Uterus (tissue), 4 donors: ENCODE measurements at places on chromosomes 7 and 10.

DNA sequence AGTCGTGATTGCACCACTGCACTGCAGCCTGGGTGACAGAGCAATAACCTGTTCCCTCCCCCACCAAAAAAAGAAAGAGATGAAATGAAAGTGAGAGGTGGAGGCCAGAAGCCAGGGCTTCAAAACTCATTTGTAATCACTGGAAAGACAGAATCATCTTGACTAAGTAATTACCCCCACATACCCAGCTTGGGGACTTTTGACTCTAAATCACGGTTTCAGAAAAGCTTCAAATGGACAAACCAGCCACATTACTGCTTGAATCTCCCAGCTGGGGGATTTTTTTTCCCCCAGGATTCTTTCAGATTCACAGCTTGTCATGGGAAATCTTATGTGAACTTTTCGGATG is 361.0 kb downstream of the FRMD4A start:
- H3K27ac ChIP-seq: no peak overlapping the region
- no peak for DNase-seq
- H3K27me3 ChIP-seq: no peaks in the 10 kb centered on the region
- no peaks in the 10 kb centered on the region for H3K4me1 ChIP-seq
- no peak overlapping the region for H3K4me3 ChIP-seq

GRCh38 chr10:4391683-4392082 is 434.3 kb upstream of the AKR1E2 start:
- H3K4me3 ChIP-seq: no peak overlapping the region
- no peak overlapping the region for H3K27ac ChIP-seq
- no peaks in the 10 kb centered on the region for H3K4me1 ChIP-seq
- no peak for DNase-seq
- no peaks in the 10 kb centered on the region for H3K36me3 ChIP-seq
- H3K27me3 ChIP-seq: no peaks in the 10 kb centered on the region

DNA sequence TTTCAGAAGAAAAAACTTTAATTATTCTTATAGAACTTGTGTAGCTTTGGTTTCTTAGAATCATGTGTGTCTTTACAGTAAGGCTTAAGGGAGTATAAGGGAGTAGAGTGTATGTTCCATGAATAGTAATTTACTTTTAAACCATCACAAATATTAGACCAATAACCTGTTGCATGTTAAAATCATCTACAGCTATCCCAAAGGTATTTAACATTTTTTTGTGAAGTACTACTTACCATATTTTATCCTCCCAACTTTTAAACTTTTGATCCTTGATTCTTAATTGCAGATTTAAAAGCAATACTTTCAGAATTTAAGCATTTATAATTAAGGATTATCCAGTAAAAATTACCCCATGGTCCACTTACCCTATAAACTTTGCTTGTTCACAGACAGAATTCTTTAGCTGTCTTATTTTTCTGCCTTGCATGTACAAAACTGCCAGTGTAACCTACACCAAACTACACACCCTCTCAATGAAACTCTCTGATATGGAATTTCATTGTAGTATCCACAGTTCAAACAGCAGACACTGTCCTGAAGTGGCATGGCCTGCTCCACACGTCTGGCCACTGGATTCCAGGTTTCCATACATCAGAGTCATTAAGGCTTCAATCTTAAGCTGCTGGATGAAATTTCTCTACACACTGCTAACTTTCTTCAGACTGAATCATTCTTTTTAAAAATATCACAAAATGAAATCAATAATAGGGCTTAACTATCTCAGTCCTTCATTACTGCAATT is 5.8 kb downstream of the GLI3 start:
- no peaks in the 10 kb centered on the region for H3K27me3 ChIP-seq
- no peaks in the 10 kb centered on the region for H3K36me3 ChIP-seq
- no peak for DNase-seq
- H3K27ac ChIP-seq: no peak overlapping the region
- no peak overlapping the region for H3K4me3 ChIP-seq

GRCh38 chr7:130397051-130397757 is 16.9 kb downstream of the CPA1 start:
- no peak overlapping the region for H3K27ac ChIP-seq
- H3K27me3 ChIP-seq: no peaks in the 10 kb centered on the region
- no peaks in the 10 kb centered on the region for H3K4me1 ChIP-seq
- no peak overlapping the region for H3K4me3 ChIP-seq
- H3K36me3 ChIP-seq: no peaks in the 10 kb centered on the region
- DNase-seq: no peak

- H3K27ac ChIP-seq: no peak overlapping the region
- peak overlapping the region; percentile 14 for H3K4me3 ChIP-seq
- H3K36me3 ChIP-seq: no peaks in the 10 kb centered on the region
- no peaks in the 10 kb centered on the region for H3K27me3 ChIP-seq
Observed at GRCh38 chr7:73433924-73434700, 534 bp downstream of the FZD9 start.

DNA sequence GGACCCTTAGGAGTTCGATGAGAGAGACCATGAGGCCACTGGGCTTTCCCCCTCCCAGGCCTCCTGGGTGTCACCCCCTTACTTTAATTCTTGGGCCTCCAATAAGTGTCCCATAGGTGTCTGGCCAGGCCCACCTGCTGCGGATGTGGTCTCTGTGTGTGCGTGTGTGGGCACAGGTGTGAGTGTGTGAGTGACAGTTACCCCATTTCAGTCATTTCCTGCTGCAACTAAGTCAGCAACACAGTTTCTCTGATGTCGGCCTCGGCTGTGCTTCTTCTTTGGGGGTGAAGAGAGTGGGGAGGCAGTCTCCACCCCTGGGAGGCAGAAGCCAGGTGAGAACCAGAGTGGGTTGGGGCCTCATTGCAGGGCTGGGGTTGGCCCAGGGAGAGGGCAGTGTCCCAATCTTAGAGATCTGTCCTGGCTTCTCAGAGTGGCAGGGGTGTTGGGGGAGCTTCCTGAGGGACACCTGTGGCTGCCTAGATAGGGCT is 1.5 kb downstream of the PVRIG start:
- no peaks in the 10 kb centered on the region for H3K36me3 ChIP-seq
- H3K4me1 ChIP-seq: no peaks in the 10 kb centered on the region
- H3K4me3 ChIP-seq: no peak overlapping the region
- no peaks in the 10 kb centered on the region for H3K27me3 ChIP-seq

- no peak for DNase-seq
- H3K27me3 ChIP-seq: no peaks in the 10 kb centered on the region
- H3K27ac ChIP-seq: no peak overlapping the region
- no peaks in the 10 kb centered on the region for H3K36me3 ChIP-seq
- no peaks in the 10 kb centered on the region for H3K4me1 ChIP-seq
- no peak overlapping the region for H3K4me3 ChIP-seq
Observed at GRCh38 chr10:52855546-52856325, 83.2 kb upstream of the MBL2 start.

DNA sequence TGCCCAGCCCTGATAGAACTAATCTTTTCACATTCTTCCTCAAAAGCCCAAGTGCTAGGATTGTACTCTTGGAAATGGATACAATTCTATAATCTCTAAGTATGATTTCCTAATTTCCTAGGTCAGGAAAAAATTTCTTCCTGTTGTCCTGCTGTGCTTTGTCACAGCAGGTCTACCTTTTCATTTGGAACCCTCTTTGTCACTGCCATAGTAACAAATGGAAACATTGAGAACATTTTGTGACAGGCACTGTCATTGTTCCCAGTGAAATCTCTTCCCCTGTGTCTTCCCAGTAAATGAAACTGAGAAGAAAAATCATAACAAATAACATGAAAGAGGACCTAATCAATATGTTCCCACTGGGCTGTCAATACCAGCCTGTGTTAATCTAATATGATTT is 150.9 kb upstream of the KAT6B start:
- DNase-seq: no peak
- no peaks in the 10 kb centered on the region for H3K27me3 ChIP-seq
- no peaks in the 10 kb centered on the region for H3K4me1 ChIP-seq
- no peak overlapping the region for H3K4me3 ChIP-seq
- no peak overlapping the region for H3K27ac ChIP-seq

GRCh38 chr10:62627983-62628382 is 176.5 kb upstream of the ADO start:
- no peaks in the 10 kb centered on the region for H3K36me3 ChIP-seq
- H3K27me3 ChIP-seq: no peaks in the 10 kb centered on the region
- no peak overlapping the region for H3K4me3 ChIP-seq
- no peak overlapping the region for H3K27ac ChIP-seq
- no peak for DNase-seq
- no peaks in the 10 kb centered on the region for H3K4me1 ChIP-seq

GRCh38 chr10:124250506-124250905 is 157.1 kb upstream of the CHST15 start:
- H3K36me3 ChIP-seq: no peaks in the 10 kb centered on the region
- H3K4me1 ChIP-seq: no peaks in the 10 kb centered on the region
- DNase-seq: no peak
- H3K4me3 ChIP-seq: no peak overlapping the region

- no peak overlapping the region for H3K27ac ChIP-seq
- no peaks in the 10 kb centered on the region for H3K4me1 ChIP-seq
- no peaks in the 10 kb centered on the region for H3K36me3 ChIP-seq
- H3K4me3 ChIP-seq: no peak overlapping the region
- no peak for DNase-seq
- H3K27me3 ChIP-seq: no peaks in the 10 kb centered on the region
Observed at GRCh38 chr7:134636008-134636449, 10.6 kb upstream of the BPGM start.

GRCh38 chr10:117346574-117346973 is 28.7 kb downstream of the PDZD8 start:
- DNase-seq: no peak
- no peak overlapping the region for H3K4me3 ChIP-seq
- H3K4me1 ChIP-seq: no peaks in the 10 kb centered on the region
- no peaks in the 10 kb centered on the region for H3K36me3 ChIP-seq

- H3K4me3 ChIP-seq: no peak overlapping the region
- H3K27ac ChIP-seq: no peak overlapping the region
- H3K4me1 ChIP-seq: no peaks in the 10 kb centered on the region
- H3K27me3 ChIP-seq: no peaks in the 10 kb centered on the region
- H3K36me3 ChIP-seq: no peaks in the 10 kb centered on the region
- no peak for DNase-seq
Observed at GRCh38 chr10:70761727-70762350, 23.3 kb downstream of the TBATA start.

DNA sequence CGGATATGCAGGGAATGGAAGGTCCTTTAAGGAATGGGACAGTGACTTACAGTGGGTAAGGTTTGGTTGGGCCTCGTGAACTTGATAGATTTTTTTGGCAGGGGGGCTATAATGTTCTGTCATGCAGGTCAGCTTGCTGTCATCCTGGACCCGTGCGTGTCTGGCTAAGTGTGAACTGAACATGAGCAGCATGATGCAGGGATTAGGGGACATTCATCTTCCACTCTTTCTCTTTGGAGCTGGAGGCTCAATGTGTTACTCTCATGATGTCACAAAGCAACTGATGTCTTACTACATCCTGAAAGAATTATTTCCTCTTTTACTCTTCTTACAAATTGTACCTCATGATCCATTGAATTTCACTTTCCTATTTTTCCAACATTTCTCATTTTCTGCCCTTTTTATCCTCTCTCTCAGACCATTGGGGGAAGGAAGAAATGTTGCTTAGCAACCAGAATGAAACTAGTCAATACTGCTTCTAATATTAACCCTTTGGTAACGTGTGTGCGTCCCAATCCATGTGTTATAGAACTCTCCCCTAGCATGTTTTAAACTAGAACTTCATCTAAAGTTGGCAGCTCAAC is 549.1 kb downstream of the LRMDA start:
- no peak for DNase-seq
- no peak overlapping the region for H3K27ac ChIP-seq
- no peak overlapping the region for H3K4me3 ChIP-seq
- no peaks in the 10 kb centered on the region for H3K27me3 ChIP-seq
- no peaks in the 10 kb centered on the region for H3K4me1 ChIP-seq
- H3K36me3 ChIP-seq: no peaks in the 10 kb centered on the region

- no peaks in the 10 kb centered on the region for H3K27me3 ChIP-seq
- H3K27ac ChIP-seq: no peak overlapping the region
- no peaks in the 10 kb centered on the region for H3K36me3 ChIP-seq
- no peaks in the 10 kb centered on the region for H3K4me1 ChIP-seq
Observed at GRCh38 chr10:44575601-44576380, 190.9 kb upstream of the CXCL12 start.

- DNase-seq: no peak
- H3K27ac ChIP-seq: no peak overlapping the region
- no peaks in the 10 kb centered on the region for H3K36me3 ChIP-seq
Observed at GRCh38 chr7:14419531-14419930, 430.1 kb upstream of the ETV1 start.

- H3K27ac ChIP-seq: no peak overlapping the region
- no peak overlapping the region for H3K4me3 ChIP-seq
- H3K36me3 ChIP-seq: no peaks in the 10 kb centered on the region
- no peaks in the 10 kb centered on the region for H3K27me3 ChIP-seq
- no peaks in the 10 kb centered on the region for H3K4me1 ChIP-seq
- DNase-seq: no peak
Observed at GRCh38 chr7:15723841-15724240, 37.4 kb upstream of the MEOX2 start.

- H3K27ac ChIP-seq: no peak overlapping the region
- H3K36me3 ChIP-seq: no peaks in the 10 kb centered on the region
- no peaks in the 10 kb centered on the region for H3K4me1 ChIP-seq
Observed at GRCh38 chr10:117743509-117743908, 201.0 kb downstream of the EMX2 start.

DNA sequence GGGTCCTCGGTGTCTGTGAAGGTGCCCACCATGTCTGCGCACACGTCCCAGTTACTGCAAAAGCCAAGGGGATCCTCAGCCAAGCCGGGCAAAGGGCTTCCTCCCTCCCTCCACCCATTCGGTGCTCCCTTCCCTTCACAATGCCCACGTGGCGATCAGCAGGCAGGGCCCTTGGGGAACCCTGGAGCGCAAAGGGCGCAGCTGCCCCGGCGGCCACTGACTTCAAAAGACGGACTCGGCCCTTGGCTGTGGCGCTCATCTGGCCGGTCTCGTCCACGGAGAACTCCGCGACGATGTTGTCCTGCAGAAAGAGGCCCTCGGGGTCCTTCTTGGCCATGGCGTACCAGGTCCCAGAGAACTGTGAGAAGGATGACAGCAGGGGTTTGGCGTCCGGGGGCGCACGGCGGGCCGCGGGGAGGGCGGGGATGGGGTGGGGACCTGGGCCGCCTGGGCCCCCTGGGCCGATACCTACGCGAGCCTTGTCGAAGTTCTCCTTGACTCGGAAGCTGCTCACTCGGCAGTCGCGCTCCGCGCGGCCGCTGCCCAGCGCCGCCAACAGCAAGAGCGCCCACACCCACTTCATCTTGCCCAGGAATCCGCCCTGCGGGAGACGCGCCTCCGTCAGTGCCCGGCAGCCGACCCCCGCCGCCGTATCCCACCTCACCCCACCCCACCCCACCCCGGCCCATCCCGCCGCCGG is 439 bp downstream of the RBP4 start:
- peak overlapping the region; percentile 16 for H3K4me3 ChIP-seq
- H3K27ac ChIP-seq: no peak overlapping the region
- no peaks in the 10 kb centered on the region for H3K27me3 ChIP-seq
- no peak for DNase-seq
- peaks cover 4% of the 10 kb centered on the region for H3K4me1 ChIP-seq

GRCh38 chr10:69328380-69328735 is 50.1 kb downstream of the HK1 start:
- no peaks in the 10 kb centered on the region for H3K36me3 ChIP-seq
- DNase-seq: no peak
- no peak overlapping the region for H3K4me3 ChIP-seq
